ENCODE measurements at places on chromosomes 7 and 10.

DNA sequence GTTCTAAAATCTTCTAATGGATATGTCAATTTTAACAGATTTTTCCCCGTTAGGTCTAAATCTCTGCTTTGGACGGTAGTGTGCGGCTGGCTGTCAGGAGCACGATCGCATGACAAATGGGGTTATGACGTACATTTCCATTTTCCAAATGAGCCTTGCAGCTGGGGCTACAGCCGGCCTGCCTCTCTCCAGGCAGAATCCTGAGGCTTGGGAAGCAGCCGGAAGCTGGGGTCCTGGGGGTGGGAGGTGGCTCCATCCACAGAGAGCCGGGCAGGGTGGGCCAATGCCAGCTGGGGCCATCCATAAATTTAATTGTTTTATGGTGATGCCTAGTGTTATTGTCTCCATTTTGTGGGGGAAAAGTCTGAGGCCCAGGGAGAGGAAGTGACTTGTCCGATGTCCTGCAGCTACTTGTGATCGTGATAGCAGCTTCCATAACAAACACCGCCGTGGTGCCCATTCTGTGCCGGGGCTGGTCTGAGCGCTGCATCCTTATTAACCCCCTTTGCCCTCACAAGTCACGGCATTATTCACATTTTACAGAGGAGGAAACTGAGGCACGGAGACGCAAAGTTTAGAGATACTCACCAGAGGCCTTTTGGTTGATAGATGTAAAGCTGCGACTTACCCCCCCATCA, 53.0 kb upstream of the EBF3 start:
- no peak for DNase-seq

GRCh38 chr10:27716521-27716920, 29.1 kb downstream of the MKX start:
- DNase-seq: no peak

- DNase-seq: no peak
These were observed 304.7 kb downstream of the ARHGAP12 start for GRCh38 chr10:31623947-31624346.

DNA sequence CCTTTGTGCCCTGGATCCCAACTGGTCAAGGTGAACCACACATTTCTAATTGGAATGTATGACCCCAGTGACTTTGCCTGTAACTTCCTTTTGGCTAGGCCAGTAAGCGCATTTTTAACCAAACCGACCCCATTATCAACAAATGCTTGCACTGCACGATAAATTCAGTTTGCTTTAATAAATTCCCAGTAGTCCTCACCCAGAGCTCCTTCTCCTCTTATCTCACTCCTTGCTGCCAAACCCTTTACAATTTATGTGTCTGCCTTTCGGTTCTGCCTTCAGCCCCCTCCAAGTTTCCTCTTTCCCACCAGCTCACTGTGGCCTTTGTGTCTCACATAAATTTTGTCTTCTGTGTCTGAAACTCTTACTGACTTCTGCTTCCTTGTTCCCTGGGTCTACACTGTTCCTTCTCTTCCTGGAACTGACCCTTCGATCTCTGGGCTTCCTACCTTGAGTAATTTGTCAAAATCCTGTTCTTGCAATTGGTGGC, 59.0 kb downstream of the TBXAS1 start:
- no peak for DNase-seq

GRCh38 chr7:73746378-73746777, 7.8 kb upstream of the ABHD11 start:
- DNase-seq: no peak

DNA sequence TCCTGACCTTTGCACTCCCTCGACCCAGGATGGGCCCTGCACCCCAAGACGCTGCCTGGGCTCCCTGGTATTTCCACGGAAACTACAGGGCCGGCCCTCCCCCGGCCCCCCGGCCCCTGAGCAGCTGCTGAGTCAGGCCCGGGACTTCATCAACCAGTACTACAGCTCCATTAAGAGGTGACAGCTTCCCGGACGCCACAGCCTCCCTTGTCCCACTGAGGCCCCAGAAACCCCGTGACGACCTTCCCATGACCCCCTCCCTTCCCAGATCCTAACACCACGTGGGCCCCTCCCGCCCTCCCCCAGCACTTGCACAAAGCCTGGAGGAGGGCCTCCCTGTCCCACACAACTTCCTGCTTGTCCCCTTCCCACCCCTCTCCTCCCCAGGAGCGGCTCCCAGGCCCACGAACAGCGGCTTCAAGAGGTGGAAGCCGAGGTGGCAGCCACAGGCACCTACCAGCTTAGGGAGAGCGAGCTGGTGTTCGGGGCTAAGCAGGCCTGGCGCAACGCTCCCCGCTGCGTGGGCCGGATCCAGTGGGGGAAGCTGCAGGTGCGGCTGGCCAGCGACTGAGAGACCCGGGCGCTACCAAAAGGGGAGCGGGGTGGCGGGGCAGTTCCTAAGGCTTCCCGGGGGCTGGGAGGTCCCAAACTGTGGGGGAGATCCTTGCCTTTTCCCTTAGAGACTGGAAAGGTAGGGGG, 5.7 kb downstream of the NOS3 start:
- no peak for DNase-seq

GRCh38 chr10:35643151-35644049, 1.3 kb upstream of the FZD8 start:
- DNase-seq: peak; percentile 14

GRCh38 chr10:28987555-28988320, 301.1 kb upstream of the LYZL1 start:
- DNase-seq: no peak

DNA sequence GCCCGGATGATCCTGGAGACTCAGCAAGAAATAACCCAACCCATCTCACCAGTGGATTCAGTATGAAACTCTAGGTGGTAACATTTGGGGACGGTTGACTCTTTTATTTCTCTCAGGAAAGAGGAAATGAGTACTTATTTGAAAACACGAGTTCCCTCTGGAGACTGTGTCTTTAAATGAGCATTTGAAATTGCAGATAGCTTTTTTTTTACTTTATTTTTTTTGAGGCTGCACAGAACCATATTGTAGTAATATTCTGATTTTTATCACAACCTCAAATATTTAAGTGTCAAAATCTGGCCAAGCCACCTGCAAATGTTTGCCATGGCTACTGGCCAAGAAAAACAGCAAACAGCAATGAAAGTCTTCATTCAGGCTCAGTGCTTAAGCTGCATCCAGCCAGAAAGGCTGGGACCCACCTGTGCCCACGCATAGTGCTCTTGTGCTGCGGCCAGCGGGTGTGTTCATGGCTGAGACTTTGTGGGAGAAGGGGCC, 160.8 kb downstream of the CREB5 start:
- no peak for DNase-seq

- DNase-seq: no peak
These were observed 17.1 kb upstream of the PRRT4 start for GRCh38 chr7:128378637-128379036.

- no peak for DNase-seq
These were observed 145.1 kb downstream of the ADRA2A start for GRCh38 chr10:111221682-111222480.

GRCh38 chr10:118272149-118272721, 69.9 kb downstream of the FAM204A start:
- DNase-seq: no peak

DNA sequence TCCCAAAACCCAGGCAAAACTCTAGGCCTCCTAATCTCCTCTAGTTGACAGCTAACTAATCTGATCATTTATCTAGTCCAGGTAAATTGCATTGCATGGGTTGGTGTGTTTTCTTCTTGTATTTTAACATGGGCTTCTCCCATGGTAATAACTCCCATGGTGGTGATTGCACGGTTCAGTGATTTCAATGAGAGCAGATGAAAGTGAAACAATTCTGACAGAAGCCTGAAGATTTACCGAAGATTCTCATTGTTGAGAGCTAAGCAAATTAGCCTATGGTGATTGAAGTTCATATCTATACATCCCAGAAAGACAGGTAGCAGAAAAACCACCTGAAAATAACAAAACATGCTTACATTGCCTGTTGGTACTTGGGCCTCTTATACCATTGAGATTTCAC, 26.6 kb upstream of the LIPN start:
- DNase-seq: no peak

- DNase-seq: no peak
These were observed 180.3 kb upstream of the SHH start for GRCh38 chr7:155992538-155992937.

- peak; percentile 25 for DNase-seq
These were observed 103.4 kb upstream of the ANLN start for GRCh38 chr7:36286226-36286625.

DNA sequence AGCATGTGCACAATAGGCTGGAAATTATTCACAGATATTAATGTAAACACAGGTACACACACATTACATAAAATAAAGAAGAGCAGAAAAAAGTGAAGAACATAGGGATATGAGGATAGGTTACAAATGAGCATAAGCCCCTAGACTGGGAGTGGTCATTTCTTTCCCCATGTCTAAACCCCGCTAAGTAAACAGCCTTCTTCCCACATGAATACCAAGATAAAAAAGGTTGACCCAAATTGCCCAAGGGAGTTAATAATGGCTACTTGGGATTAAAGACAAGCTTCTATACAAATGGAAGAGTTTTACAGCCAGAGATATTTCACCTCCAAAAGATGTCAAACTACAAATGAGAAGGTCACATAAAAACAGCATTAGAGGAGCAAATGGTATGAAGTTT, 527.1 kb upstream of the CELF2 start:
- no peak for DNase-seq

DNA sequence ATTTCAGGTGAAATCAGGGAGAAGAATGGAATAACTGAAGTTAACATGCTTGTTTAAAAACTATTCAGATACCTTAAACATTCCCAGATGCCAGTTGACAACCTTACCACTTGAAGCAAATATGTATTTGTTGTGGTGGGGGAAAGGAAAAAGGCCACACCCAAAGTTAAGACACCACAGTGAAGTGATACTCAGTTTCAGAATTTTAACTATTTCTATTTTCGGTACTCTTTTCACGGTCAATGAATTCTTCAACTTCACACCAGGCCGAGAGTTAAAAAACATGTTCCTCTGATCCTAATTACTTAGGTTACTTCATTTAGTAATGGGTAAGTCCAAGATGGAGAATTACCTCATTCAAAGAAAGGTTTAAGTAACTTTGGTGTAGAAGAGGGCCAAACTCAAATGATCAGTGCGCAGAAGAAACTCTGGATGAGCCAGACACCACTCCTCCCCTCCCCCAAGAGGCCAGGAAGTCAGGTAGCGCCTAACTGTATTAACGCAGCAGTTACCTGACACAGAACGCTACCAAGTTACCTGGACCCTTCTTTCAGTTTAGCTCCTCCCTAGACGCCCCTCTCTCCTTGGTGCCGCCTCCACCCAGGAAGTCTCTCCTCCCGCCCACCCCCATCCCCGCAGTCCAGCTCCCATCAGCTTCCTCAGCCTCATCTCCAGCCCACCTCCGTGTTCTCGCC, 700 bp downstream of the MTPN start:
- peak; percentile 30 for DNase-seq

DNA sequence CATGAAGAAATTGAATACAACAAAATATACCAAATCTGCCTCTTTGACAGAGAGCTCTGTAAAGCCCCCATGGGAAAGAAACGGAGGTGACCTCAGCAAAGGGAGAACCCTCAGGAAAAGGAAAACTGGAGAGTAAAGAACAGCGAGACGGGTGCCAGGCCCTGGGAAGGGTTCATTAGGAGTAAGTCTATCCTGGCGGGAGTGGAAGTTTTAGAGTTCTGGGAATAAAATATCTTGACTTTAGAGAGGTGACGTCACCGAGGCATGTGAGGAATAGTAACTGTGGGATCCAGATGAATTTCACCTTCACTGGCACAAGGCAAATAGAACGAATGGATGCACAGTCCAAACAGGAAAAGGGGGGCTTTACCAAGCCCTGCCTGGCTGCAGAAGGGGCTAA, 362.8 kb upstream of the IGFBP3 start:
- no peak for DNase-seq

- DNase-seq: no peak
These were observed 23.5 kb downstream of the TRIM24 start for GRCh38 chr7:138483531-138483930.

DNA sequence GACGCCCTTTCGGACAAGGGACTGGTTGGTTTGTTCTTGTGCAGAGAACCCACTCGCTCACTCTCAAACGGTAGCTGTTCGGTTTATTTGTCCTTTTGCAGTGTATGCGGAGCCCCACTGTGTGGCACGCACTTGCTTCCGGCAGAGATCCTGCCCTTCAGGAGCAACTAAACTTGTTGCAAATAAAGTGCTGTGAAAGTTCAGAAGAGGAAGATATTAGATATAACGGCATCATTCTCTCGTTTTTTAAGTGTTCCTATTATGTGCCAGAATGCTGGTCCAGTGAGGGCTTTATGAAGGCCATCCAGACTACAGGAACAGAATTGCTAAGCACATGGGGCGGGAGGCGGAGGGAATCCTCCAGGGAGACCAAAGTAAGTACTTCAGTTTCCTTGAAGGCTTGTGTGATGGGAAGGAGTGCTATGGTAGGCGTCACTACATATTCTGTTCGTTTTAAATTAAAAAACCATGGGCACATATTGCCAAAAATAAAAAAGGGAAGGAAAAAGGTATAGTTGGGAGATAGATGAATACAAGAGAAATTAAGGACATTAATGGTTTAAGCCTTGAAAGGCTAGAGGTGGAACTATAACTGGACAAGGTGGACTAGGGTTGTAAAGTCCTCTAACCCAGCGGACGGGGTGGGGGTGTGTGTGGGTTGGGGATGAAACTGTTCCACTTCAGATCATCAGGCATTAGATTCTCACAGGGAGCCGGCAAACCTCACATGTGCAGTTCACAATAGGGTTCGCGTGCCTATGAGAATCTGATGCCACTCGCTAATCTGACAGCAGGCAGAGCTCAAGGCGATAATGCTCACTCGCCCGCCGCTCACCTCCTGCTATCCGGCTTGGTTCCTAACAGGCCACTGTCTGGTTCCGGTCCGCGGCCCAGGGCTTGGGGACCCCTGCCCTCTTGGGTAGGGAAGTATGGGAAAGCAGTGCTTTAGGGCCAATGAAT, 704 bp upstream of the ERLIN1 start:
- peak; percentile 37 for DNase-seq

- DNase-seq: no peak
These were observed 64.9 kb downstream of the CREM start for GRCh38 chr10:35191523-35191922.

DNA sequence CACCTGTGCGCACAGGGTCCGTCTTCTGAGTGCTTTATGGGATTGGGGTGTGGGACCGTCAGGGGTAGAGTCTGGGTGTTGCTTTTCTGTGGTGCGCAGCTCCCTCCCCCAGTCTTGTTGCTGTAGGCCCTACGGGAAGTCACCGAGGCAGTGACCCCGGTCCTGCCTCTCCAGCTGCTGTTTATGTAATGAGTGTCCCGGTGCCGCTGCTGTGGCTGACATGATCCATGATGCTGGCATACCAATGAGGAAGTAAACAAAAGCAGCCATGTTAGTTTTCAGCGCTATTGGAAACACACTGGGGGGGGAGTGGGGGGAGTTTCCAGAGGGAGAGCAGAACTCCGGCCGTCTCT, 1.1 kb downstream of the TRIM8 start:
- peak; percentile 36 for DNase-seq

GRCh38 chr7:154871507-154871906, 131.4 kb downstream of the PAXIP1 start:
- no peak for DNase-seq

Data from activated naive CD4-positive, alpha-beta T cell treated with anti-CD3 and anti-CD28 coated beads, Interleukin-2, amount 50 U/mL, for 16 hours (primary cell).